Right renal cortex interstitium (tissue), 3 donors: ENCODE measurements at places on chromosomes 1 and 21.

DNA sequence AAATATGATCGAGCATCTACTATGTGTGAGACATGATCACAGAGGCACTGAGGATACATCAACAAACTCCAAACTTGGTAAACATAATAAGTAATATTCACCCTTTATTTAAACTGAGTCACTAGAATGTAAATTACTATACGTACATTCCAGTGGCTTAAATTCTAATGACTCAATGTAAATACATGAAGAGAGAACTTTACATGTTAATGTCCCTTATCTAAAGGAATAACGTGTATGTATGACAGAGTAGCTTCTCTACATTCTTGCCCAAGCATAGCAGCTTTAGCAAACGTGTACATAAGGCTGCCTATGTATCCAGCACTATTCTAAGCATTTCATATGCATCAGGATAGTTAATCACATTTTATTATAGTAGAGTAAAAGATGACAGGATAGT, 111.8 kb upstream of the CYYR1 start:
- no peak for DNase-seq

- DNase-seq = no peak
These were observed 3.0 kb downstream of the PEAR1 start for GRCh38 chr1:156896490-156897033.

DNA sequence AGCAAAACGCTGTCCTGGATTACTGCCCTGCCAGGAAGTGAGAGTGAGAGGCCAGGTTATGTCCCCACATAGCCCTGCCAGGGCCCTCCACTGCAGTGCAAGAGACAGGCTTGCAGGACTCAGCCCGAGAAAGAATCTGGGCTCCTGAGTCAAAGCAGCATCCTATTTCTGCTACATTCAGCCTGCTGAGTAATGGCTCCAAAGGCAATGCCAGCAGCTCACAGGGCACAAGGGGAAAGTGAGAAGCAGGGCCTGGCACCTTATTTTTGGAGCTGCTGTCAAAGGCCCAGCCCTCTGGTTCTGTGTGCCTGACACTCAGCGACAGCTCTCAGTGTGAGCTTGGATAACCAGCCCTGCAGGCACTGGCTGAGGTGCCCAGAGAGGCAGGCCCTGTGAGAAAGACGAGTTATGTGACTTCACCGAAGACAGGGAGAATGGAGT, 83.9 kb downstream of the DTL start:
- no peak for DNase-seq

- no peak for DNase-seq
These were observed 156.2 kb upstream of the CTTNBP2NL start for GRCh38 chr1:112239683-112240330.

DNA sequence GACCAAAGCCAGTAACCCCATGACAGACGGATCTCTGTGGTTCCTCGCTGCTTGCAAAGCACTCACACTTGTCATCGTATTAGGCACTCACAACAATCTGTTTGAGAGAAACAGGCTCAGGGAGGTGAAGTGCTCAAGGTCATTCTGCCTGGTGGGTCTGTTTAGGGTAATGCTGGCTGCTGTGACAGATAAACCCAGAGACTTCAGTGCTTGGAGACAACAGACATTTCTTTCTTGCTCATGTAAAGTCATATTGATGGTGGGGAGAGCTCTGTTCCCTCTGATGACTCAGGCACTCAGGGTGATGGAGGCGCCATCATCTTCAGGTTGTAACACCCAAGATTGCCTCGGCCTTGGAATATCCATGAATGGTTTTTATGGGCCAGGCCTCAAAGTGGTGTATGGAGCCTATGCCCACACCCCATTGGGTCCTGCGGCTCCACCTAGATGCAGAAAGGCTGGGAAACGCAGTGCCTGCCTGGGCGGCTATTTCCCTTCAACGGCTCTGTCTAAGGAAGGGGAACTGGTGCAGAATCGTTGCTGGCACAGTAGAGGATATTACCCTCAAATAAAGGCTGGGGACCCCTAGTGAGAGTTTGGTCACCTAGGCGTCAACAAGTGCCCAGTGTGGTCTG, 71.6 kb upstream of the SELENON start:
- no peak for DNase-seq

GRCh38 chr1:116989835-116990234, 11.7 kb upstream of the CD101 start:
- DNase-seq = no peak

- no peak for DNase-seq
These were observed 5.1 kb downstream of the NLRP3 start for GRCh38 chr1:247421074-247421473.

DNA sequence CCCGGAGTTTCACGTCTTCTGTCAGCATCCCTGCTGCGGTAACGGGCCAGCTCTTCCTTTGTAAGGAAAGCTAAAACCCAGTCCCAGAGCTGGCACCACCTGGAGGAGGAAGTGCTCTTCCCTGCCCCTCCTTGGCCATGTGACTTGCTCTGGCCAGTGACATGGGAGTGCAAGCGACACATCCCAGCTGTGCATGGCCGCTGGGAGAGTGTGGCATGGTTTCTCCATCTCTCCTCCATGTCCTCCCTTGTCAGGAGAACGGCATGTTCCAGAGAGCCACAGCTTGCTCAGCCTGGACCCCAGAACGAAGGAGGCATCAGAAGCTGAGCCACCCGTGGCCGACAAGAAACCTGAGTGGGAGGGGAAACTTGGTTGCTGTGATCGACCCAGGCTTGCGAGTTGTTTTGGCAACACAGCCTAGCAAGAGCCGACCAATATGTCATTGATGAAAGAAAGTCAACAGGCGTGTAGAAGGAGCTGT, 2.7 kb upstream of the PRXL2B start:
- DNase-seq = no peak

GRCh38 chr1:87331365-87332241, 2.9 kb downstream of the LMO4 start:
- DNase-seq = peak; percentile 60

- DNase-seq = no peak
These were observed 79.5 kb downstream of the TRABD2B start for GRCh38 chr1:47917687-47918086.

GRCh38 chr1:228944296-228944695, 209.0 kb downstream of the RHOU start:
- DNase-seq = no peak

GRCh38 chr21:25031750-25032149, 575.5 kb downstream of the MRPL39 start:
- no peak for DNase-seq

- DNase-seq = peak; percentile 62
These were observed 21.4 kb downstream of the SEC16B start for GRCh38 chr1:177948336-177948972.

DNA sequence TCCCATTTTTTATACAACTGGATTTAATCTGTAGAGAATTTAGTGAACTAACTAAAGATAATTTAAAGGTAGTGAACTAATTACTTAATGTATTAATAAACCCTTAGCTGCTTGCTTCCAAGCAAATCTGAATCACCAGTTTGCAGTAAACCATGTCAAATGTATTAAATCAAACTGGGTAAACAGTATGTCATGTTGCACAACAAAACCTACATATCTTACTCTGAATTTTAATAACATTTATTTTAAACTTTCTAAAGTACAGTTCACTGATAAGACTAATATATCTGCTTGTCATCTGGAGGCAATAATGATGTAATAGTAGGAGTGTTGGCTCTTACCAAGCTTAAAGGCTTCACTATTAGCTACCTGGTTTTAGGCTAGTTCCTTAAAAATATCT, 52.5 kb upstream of the SCYL3 start:
- no peak for DNase-seq

- no peak for DNase-seq
These were observed 14.5 kb downstream of the WDR26 start for GRCh38 chr1:224420106-224420505.

DNA sequence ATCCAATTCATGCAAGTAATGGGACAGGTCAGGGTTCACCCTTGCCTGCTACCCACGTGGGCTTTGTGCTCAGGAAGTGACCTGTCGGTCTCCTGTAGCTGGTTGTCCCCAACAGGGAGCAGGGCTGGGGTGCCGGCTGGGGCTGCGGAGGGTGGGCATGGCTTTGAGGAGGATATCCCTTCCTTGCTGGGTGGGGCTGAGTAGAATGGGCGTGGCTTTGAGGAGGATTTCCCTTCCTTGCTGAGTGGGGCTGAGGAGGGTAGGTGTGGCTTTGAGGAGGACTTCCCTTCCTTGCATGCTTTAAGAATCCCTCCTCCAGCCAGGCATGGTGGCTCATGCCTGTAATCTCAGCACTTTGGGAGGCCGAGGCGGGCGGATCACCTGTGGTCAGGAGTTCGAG, 151.3 kb downstream of the CLIC6 start:
- no peak for DNase-seq

GRCh38 chr1:109895720-109896504, 14.7 kb upstream of the CSF1 start:
- no peak for DNase-seq

- no peak for DNase-seq
These were observed 45.4 kb downstream of the YARS1 start for GRCh38 chr1:32771561-32772280.

DNA sequence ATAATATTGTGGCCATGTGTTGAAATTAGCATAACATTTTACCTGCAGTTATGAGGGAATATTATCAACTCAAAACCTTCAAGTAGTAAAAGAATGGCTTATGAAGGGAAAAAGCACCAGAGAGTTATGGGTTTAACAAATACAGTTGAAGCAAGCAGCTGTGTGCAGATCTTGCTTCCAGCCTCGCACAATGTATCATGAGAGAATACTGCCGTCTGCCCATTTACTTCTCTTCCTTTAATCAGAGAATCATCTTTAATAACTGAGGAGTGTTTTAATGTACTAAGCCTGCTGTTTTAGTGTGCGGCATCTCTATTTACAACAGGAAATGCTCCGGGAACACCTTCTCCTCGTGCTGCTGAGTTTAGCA, 120.9 kb downstream of the ATG4C start:
- DNase-seq = no peak

- peak; percentile 64 for DNase-seq
These were observed 23.8 kb downstream of the OTUD7B start for GRCh38 chr1:149986486-149987296.

DNA sequence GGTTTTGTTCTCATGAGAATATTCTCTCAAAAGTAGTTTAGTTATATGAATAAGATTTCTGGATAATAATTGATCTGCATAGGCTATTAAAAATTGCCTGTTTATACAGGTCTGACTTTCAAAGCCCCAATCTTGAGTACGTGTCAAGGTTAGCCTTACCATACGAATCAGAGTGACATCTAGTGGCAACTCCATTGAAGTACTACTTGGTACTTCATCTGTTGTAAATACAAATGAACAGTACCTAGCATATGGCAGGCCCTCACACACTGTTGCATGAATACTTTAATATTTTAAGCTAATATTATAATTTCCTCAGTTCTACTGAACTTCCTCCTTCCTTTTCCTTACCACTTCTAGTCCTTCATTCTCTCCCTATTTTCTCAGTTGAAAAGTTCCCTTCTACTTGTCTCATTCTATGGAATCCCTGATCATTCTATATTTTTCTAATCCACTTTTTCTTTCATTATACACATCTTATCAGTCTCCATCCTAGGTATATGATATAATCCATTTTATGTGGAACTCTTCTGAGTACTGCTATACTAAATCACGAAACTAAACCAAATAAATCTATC, 101.2 kb downstream of the AKT3 start:
- peak; percentile 53 for DNase-seq
